ENCODE measurements at places on chromosomes 7 and 10.

GRCh38 chr7:112383671-112384417, 66.4 kb upstream of the IFRD1 start:
- peak; percentile 27 for DNase-seq

GRCh38 chr7:22443370-22444180, 56.4 kb downstream of the STEAP1B start:
- DNase-seq, result no peak

DNA sequence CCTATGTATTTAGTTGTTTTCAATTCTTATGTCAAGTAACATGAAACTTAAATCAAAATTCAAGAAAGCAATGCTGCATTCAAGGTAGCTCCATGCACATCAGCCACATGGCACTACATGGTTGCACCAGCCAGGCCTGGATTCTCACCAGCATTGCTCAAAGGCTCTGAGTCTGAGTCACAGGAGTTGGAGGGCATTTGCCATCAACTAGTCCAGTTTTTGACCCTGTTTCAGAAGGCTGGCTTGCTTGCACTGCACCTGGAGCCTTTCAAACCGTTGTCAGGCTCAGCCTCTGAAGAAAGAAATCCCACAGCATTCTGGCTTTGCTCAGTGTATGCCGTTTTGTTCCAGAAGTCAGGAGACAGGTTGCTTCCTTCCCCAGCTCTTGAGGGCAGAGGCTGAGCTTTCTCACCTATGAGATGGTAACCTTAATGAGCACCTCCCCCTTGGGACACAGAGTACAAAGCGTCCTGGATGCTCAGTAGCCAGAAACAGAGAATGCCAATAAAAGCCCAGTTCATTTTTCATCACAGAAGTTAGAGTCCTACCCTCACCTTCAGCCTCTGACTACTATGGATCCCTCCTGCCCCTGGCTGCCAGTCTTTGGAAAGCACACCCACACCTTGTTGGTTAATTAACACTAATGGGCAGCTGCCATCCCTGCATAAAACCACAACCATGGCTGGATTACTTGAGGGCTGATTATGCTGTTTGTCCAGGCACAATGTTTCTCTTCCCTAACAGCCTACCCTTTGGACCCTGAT, 288.4 kb upstream of the LRRTM3 start:
- DNase-seq, result no peak

DNA sequence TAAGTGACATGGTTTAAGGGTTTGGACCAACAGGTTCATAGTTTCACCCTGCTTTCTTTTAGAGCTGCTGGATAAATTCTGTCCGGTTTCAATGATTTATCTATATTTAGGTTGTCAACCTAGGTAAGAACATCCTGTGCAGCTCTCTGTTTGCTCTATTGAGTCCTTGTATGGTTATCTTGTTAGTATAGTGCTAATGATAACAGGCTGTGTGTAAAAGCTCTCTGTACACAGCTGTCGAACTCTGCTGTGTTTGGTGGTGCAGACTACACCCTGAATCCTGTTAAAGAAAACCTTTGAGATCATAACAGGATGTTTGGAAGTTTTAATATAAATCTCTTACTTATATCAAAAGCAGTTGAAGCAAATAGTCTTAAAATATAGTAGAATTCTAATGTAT, 219.2 kb downstream of the SDK1 start:
- peak; percentile 82 for DNase-seq

DNA sequence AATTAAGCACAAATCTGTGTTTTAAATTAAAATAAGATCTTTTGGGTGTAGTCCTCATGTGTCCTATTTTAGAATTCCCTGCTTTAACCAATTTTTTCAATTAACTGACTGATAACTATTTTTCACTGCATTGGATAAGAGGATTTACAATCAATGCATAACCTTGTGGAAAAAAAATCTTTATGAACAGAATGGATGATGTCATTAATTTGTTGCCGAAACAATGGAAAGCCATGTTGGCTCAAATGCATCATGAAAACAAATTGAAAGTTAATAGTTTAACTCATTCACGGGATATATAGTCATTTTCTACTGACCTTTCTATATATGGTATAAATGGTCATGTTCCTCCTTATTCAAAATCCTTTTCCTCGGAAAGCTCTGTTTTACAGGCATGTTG, 82.3 kb downstream of the PRLHR start:
- no peak for DNase-seq

Data from body of pancreas (tissue), 4 donors.